GM18507 (cell line): ENCODE measurements at places on chromosomes 3 and 15.

- DNase-seq = no peak
Observed at GRCh38 chr3:25689226-25689625, 24.5 kb upstream of the TOP2B start.

DNA sequence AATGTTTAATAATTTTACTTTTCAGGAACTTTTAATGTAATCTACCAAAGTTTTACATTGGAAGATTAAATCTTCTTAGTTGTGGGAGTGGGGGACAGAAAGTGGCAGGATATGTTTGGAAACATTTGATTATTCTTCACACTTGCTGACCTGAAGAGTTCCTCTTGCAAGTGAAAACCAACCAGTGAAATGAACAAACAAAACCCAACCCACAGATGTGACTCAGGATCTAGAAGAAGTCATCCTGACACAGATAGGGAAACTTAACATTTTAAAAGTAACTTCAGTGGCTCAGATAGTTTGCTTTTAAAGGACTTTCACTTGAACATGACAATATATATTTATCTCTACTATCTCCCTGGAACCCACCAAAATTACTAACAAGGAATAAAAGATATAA, 55.4 kb downstream of the ASTE1 start:
- no peak for DNase-seq

DNA sequence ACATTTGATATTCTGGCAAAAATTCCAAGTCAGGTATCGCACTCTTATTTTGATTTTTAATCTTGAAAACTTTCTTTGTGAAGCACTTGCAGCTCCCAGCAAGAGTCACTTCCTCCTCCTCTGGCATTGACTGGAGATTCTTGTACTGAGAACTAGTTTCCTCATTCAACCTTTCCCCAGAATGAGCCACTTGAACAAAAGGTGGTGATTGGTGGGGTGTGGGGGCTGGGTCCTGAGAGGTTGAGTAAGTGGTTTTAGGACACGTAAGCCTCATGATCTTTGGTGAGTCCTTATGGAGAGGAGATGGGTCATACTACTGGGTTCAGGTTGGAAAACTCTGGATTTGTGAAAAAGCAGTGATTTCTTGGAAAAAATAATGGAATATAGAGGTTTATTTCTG, 32.3 kb upstream of the ONECUT1 start:
- no peak for DNase-seq

GRCh38 chr15:52112203-52112750, 298 bp downstream of the BCL2L10 start:
- no peak for DNase-seq

- no peak for DNase-seq
Observed at GRCh38 chr15:82040862-82041261, 5.0 kb downstream of the MEX3B start.

GRCh38 chr3:43273416-43273815, 12.9 kb upstream of the SNRK start:
- DNase-seq = no peak

- DNase-seq = no peak
Observed at GRCh38 chr3:86828751-86829150, 162.2 kb downstream of the VGLL3 start.

- DNase-seq = no peak
Observed at GRCh38 chr15:90138071-90138833, 36.0 kb upstream of the IDH2 start.

- DNase-seq = no peak
Observed at GRCh38 chr3:161163297-161163696, 57.8 kb upstream of the NMD3 start.

DNA sequence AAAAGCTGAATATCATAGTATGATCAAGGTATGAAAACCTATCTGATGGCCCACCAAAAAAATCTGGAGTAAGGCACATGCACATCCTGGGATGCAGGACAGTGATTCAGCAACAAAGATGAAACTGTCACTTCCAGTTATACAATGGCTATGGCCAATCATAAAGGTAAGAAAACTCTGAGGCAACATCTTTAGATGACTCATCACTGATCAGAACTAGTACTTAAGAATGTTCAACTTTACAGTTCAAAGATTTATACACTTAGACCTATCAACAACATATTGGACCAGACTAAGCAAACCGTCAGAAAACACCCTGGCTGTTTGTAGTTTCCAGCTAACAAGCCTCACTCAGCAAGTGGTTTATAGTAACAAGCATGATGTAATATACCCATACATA, 21.3 kb upstream of the PLCH1 start:
- no peak for DNase-seq

GRCh38 chr15:84828086-84828908, 11.1 kb downstream of the ALPK3 start:
- no peak for DNase-seq

GRCh38 chr3:158107605-158108444, 1.6 kb upstream of the SHOX2 start:
- DNase-seq = no peak

DNA sequence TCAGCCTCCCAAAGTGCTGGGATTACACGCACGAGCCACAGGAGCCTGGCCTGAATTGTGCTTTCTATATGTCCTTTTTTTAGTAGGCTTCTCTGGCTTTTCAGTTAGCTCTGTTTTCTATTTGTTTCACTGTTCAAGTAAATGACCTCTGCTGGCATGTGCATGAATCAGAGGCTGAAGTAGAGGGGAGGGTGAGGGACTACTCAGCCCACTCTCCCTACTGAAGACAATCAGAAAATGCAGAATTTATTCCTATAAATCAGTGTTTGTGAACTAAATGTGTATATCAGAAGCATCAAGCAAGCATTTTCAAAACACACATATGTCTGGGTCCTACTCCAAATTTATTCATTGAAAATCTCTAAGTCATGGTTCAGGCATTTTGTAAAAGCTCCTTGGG, 45.0 kb downstream of the ZMAT3 start:
- DNase-seq = no peak
